AG09319 (cell line): ENCODE measurements at places on chromosomes 4 and X.

DNA sequence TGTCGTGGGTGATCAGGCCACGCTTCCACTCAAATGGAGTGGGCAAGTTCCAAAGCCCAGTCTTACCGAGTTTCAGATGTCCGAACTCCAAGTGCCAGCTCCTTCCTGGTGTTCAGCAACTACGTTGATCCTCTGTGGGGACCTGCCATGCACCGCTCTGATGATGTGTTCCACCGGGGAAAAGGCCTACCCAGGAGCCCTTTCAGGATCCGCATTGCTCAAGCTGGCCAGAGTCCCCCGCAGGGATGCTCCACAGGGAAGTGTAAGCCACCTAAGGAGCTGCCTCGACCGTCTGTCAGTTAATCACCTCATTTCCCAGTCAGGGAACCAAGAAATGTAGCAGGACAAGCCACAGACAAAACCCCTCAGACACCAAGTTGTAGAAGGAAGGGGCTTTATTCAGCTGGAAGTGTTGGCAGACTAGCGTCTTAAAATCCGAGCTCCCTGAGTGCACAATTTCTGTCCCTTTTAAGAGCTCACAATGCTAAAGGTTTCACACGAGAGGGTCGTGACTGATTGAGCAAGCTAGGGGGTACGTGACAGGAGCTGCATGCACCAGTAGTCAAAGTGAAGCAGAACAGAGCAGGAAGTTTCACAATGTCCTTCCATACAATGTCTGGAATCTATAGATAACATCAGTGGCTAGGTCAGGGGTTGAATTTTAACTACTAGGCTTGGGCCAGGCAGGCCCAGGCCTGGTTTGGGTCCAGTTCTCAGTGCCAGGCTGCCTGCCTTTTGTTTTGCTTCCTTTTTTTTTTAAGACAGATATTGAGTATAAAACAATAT lies 126.2 kb upstream of the ZDHHC15 start:
- DNase-seq = no peak

GRCh38 chrX:10326578-10326977 lies 169.8 kb downstream of the CLCN4 start:
- DNase-seq = peak; percentile 4

DNA sequence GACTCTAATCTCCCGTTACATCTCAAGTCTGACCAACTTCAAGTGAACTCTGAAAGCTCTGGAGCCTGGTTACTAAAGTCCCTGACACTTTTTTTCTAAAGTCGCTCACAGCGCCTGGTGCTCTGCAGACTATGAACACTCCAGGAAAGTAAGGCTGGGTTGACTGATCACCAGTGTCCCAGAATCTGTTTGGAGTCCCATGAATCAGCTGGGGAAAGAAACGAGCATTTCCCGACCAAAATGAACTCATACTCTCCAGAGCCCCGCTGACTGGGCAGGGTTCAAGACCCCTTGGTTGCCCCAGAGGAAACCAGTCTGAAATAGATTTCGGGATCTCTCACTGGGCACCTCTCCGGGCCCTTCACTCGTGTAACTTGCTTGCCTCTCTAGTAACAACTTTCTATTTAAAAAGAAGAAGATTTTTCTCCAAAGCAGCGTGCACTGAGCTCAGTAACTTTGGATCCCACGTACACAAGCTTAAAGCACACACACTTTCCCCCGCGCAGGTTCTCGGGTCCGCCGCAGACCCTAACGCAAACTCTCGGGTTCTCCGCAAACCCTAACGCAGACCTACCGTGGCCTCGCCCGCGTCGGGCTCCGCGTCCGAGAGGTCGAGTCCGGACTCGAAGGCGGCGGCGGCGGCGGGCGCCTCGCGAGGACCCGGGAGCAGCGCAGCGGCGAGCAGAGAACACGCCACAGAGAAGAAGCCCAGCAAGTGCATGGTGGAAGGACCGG lies 964 bp downstream of the VEGFC start:
- no peak for DNase-seq

DNA sequence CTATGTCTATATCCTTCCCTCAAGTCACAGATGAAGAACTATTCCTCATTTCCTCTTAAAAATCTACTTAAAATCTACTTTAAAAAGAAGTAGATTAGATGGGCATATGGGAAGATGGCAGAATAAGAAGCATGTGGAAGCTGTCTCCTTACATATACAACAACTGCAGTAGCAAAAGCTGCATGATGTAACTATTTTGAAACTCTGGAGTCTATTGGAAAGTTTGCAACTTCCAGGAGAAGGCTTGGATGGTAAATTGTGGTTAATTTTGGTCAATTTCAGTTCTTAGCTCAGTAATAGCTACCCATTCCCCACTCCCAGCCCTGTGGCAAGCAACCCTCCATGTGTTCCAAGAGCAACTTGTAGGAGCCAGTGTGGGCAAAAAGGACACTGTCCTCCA lies 36.9 kb downstream of the MORC4 start:
- DNase-seq = no peak

- no peak for DNase-seq
These were observed 582.6 kb upstream of the ACTRT1 start for GRCh38 chrX:128634754-128635153.

DNA sequence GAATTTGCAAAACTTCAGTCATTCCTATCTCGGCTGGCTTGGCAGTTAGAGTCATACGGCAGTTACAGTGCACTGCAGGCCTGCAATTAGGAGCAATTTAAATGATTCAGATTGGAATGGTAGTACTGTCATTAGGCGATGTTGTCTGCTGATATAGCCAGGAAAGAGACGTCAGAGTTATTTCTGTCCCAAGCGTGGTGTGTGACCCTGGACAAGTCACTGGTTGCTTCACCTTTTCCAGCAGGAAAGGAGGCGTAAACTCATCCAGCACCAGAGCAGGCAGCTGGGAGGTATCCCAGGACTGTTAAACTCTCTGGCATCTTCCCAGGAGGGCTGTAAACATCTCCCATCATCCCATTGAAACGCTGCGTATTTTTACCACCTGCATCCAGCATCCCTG lies 836 bp upstream of the LNX1 start:
- DNase-seq = no peak

DNA sequence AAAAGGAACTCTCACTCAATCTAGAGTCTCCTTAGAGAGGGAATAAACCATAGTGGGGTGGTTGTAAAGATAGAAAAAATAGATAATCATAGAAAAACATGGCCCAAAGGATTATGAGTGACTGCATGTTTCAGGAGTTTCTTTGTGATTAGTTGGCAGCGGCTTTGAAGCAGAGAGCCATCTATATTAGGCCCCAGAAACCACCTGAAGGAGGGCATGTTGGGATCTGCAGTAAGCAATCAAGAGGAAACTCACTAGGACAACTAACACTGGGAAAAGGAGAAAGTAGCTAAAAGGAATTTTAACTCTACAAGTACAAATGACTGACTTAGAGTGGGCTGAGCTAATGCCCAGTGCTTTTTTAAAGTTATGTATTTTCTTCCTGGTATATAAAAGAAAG lies 269.2 kb upstream of the NRK start:
- no peak for DNase-seq

- DNase-seq = peak; percentile 29
These were observed 944 bp downstream of the FUNDC2 start for GRCh38 chrX:155027509-155028066.

DNA sequence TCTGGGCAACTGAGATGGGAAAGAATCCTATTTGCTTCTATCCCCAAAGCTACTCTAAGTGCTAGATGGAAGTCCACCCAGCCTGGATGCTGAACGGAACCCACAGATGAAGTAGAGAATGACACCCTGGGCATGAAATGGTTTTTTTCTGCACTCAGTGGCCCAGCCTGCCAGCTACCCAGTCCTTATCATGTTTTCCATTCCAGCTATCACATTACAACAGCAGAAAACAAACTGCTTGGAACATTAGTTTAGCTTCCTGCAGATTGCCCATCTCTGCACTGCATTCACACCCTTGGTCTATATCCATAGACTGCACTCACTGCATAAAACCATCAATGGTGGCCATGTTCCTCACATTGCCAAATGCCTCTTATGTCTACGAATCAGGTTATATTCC lies 79.1 kb downstream of the NYX start:
- no peak for DNase-seq

DNA sequence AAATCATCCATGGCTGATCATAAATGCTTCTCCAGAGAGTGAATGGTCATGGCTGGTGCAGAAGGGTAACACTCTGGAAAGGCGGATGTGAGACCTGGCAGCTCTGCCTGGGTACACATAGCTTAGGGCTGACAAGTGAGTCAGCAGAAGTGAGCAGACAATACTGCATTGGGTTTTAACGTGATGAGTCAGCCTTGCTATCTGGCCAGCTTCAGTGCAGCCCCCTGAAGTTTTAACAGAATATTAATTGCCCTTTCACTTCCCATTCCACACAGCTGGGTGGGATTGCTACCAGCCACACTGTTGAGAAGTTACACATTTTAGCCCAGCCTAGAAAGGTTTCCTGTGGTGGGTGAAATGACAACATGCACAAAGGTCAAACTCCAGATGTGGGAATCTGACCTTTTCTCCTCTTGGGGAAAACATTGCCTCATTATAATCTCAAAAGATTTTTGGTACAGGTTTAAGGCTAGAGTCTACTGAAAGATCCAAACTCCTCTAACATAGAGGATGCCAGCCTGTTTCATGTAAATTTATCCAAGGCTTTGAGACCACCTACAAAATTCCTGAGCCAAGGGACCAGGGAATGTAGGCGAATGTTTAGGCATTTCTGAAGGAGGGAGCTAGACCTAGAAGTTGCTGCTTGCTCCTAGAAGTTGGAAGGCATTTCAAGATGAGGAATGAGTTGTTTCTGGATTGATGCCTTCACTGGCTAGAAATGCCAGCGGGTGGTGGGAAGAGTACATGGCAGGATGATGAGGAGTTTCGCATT lies 230.3 kb upstream of the PGRMC2 start:
- peak; percentile 90 for DNase-seq

- no peak for DNase-seq
These were observed 1676.7 kb upstream of the TENM3 start for GRCh38 chr4:180566492-180566891.
